ENCODE measurements at places on chromosomes 1 and 21.

DNA sequence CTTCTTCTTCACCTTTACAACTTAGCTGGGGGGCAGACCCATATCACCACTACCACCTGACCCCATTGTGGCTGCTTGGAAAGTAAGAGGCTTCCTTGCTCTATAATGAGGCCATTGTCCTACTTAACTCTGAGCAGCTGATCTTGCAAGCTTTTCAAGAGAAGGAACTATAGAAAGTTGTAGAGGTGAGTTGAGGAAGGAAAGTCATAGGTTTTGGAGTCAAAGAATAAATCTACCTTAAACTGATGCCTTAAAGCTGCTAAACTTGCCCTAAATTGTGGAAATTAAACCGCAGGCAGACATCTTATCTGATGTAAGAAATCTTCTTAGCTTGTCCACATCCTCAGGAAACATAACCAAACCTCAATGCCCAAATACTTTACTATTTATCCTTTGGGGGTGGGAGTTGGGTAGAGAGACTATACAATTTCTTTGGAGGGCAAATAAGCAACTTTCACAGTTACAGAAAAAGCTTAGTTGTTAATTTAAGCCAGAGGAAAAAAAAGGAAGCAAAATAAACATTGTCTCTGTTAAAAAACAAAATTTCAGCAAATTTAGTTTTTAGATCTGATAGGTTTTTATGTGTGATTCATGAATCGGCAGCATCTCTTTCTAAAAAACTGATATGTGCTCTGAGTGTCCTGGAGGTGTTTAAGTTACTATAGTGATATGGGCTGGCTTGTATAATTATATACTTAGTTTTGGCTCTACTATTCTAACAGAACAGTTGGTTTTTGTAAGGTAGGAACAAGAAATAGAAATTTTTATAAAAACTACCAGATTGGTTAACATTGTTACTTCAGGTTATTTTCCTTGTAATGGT is 4.7 kb downstream of the IL23R start:
- DNase-seq, result no peak

- DNase-seq, result no peak
Measured at GRCh38 chr1:85153149-85153891, 47.5 kb downstream of the SYDE2 start.

- DNase-seq, result no peak
Measured at GRCh38 chr1:234386122-234386521, 12.9 kb downstream of the COA6 start.

DNA sequence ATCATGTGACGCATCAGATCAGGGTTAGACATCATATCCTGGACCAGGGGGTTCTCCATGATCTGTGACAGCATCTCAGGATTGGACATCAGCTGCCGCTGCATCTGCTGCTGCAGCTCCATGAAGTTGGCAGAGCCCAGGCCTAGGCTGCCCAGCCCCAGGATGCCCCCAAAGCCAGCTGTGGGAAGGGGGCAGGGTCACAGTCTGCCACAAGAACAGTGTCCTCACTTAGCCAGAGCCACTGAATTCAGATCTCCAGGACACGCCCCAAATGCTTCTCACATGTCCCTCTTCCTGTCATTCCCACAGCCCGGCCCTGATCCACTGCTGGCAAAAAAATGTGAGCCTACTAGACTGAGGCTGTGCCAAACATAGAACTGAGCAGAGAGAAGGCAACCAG is 3.2 kb downstream of the UBQLN4 start:
- DNase-seq, result no peak

DNA sequence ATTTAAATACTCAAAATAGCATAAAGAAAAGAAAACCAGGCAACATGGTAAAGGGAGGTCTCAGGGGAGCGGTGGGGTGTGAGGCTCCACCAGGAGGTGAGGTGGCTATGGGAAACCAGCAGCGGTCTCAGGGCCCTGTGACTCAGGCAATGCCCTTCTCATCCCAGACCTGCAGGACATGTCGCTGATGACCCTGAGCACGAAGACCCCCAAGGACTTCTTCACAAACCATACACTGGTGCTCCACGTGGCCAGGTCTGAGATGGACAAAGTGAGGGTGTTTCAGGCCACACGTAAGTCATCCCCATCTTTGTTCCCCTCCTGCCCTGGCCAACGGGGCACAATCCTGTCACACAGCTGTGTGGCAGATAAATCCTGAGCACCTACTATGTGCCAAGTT is 31.5 kb downstream of the PADI4 start:
- DNase-seq, result no peak

- DNase-seq, result no peak
Measured at GRCh38 chr1:148333875-148334338, 149.2 kb downstream of the PPIAL4G start.

DNA sequence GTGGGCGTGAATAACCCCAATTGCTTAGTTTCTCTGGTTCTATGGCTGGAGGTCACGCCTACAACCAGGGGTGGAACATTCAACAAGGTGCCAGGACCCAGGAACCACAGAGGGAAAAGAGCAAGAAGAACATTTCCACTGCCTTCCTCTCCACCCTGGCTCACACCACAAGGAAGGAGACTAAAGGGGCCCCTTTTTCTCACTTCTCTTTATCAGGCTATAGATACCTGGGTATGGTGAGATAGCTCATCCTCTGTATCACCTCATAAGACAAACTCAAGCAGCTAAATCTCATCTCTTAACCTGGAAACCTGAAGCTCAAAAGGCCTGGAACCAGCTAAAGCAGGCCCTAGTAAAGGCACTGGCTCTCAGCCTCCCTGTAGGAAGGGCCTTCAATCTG is 438.8 kb upstream of the OLFM3 start:
- no peak for DNase-seq

DNA sequence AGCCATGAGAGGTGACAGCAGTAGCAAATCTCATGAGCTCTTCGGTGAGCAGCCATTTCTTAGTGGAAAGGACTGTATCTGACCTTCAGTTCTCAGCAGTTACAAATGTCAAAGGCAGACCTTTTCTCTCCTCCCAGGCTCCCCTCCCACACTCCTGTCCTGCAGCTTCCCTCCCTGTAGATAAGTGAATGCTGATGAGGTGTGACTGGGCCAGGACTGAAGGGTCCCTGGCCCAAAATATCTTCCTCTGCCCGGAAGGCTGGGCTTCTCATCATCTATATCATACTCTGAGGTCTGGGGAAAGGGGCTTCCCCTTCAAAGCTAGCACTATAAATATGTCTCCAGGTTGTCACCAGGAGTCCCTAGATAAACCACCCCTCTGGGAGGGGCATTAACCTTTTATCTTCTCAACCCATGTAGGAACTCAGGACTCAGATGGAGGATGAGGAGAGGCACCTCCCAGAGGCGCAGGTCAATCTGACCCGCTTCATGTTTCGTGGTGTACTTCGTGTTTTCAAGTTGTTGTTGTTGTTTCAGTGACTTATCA is 3.6 kb upstream of the ADAMTSL4 start:
- DNase-seq, result no peak

GRCh38 chr21:44462086-44462833 is 7.0 kb downstream of the LRRC3 start:
- no peak for DNase-seq

DNA sequence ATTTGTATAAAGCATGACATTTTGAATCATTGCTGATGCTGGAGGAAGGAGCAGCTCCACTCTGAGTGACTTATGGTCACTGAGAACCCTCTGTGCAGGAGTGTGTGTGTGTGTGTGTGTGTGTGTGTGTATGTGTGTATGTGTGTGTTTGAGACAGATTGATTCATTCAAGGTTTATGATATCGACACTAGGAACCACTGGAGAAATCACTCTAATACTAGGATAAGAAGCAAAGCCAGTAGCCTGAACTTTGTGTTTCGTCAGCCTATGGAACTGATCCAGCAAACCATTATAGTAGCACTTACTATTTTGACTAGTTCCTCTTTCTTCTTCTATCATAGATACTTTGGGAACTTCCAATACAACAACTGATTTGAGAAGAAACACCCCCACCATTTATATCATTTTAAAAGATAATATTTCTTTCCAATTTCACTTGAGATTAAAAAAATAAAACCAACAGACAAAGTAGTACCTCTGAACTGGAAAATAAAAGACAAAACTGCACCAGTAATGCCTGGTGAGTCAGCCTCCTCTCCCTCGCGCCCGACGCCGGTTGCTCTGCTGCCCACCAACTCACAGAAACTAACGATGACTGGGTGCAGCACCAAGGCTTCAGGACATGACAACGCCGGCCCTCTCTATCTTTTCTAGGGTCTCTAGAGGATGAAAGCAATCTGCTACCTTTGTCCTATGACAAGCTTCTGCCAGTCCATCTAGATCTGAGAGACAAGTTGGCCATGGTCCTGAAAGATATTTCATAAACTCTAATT is 20.9 kb downstream of the SLAMF1 start:
- no peak for DNase-seq

- no peak for DNase-seq
Measured at GRCh38 chr1:116855191-116855619, 54.5 kb upstream of the PTGFRN start.

GRCh38 chr1:86957221-86957620 is 42.8 kb downstream of the HS2ST1 start:
- no peak for DNase-seq

- no peak for DNase-seq
Measured at GRCh38 chr1:31424568-31424967, 11.6 kb downstream of the SERINC2 start.

DNA sequence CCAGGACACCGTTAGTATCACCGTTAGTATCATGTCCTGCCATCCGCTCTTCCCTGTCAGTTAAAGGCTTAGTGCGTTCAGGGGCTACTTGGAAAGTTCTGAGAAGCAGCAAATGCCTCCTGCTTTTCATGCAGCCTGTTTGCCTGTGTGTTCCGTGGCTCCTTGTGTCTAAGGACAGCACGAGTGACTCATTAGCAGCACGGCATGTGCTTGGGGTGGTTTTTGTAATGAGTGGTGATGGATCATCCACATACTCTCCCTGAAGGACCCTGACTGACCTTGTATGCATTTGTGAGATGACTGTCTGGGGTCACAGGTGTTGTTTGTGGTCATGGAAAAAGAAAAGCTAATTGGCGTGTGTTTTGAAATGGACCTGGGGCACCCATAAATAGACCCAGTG is 221.9 kb downstream of the PBX1 start:
- no peak for DNase-seq

- DNase-seq, result no peak
Measured at GRCh38 chr1:200885623-200886402, 8.9 kb upstream of the INAVA start.

DNA sequence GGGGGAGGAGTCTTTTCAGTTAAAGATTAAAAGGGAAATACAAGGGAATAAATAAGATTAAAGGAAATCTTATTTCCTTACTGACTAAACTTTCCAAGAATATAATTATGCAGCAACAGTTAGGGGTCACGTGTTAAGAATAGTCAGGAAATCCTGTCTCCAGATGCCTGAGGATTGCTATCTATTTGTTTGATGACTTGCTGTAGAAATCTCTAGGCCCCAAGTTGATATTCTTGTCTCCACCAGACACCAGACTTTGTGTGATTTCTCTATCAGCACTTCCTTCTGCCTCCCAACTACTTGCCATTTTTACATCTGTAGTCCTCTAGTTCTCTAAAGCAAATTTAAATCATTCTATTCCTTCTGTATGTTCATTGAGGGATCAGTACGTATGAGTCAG is 77.5 kb downstream of the RPAP2 start:
- no peak for DNase-seq

DNA sequence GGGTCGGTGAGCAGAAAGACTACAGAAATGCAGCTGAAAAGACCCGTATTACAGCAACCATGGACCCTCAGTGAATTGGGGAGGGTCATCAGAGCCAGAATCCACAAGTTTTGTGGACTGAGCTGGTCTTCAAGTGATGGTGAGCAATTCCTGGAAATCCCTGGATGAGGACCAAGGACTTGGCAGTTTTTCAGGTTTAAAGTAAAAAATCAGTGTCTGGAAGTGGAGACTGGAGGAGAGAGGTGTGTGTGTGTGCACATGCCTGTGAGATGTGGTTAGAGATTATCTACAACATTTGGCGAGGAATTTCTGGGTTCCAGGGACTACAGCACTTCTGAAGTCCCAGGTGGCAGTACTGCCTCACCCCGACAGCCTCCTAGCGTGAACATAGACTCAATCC is 56.4 kb downstream of the KIRREL1 start:
- DNase-seq, result no peak

DNA sequence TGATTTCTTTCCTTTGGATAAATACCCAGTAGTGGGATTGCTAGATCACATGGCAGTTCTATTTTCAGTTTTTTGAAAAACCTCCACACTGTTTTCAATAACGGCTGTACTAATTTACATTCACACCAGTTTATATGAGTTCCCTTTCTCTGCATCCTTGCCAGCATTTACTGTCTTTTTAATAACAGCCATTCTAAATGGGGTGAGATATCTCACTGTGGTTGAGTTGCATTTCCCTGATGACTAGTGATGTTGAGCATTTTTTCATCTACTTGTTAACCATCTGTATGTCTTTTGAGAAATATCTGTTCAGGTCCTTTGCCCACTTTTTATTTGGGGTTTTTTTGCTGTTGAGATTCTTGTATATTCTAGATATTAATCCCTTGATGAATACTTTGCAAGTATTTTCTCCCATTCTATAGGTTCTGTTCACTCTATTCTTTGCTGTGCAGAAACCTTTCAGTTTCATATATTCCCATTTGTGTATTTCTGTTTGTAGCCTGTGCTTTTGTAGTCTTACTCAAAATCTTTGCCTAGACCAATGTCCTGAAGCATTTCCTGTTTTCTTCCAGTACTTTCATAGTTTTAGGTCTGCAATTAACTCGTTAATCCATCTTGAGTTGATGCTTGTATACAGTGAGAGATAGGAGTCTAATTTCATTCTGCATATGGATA is 7.3 kb downstream of the HENMT1 start:
- no peak for DNase-seq

DNA sequence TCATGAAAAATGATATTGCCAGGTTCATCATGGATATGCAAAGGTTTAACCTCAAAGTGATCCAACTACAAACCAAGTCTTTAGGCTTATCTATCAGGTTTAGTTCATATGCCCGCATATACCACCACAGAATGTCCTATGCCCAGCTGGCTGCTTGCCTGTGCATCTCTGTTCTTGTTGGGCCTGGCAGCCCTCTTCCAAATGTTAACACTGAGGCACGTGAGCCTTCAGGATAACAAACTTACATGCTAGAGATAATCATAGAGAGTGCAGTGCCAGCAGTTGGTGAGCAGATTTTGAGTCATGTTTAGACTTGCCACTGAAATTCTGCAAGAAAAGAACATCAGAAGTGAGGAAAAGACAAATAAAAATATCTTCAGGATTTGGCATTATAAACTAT is 607.9 kb upstream of the TMPRSS15 start:
- no peak for DNase-seq

Data from activated B cell treated with CpG ODN at 0.5 μM for 24 hours (primary cell).